ELR (cell line): ENCODE measurements at places on chromosomes 1 and 21.

DNA sequence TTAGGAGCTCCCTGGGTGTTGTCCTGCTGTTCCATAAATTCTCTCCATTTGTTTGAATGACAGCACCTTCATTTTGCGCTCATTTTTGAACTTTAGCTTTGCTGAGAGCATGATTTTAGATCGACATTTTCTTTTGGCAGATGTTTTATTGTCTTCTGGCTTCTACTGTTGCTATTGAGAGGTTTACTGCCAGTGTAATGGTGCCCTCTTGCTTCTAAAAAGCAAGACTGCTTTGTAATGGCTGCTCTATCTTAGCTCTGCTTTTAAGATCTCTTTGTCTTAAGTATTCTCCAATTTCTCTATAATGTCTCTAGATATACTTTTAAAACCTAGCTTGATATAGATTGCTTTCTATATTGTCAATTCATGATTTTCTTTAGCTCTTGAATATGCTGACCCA lies 27.8 kb downstream of the THEM4 start:
- no peak for DNase-seq

DNA sequence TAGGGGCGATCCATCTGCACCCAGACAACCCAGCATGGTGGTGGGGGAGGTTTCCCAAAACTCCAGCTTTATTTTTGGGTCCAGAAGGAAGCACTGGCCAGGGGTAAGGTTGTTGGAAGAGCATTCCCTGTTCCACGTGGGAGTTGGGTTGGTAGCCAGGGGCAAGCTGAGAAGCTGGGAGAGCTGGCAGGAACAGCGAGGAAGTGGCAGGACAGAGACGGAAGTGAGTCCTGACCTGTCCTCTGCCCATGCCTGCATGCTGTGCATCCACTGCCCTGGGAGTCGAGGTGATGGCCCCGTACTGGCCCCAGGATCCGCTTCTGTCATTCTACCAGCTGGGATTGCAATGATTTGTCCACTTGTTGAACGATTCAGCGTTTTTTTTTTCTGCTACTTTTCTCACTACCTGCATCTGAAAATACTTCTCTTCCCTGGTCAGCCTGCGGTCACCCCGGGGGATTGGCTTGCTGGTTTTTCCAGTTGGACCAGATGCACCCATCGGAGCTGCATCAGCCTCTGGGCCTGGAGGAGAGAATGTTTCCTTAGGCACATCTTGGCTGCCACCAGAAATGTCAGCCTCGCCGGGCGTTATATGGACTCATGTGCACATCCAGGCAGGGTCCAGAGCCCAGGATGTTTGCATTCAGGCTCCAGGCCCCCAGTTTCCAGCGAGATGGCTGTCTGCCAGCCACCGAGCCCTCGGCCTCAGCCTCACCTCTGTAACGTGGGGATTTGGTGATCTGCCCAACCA lies 28.3 kb upstream of the TMPRSS2 start:
- no peak for DNase-seq

- DNase-seq: no peak
These were observed 31.4 kb downstream of the SLC30A7 start for GRCh38 chr1:100927276-100927675.

- peak; percentile 12 for DNase-seq
These were observed 46.2 kb downstream of the DYRK1A start for GRCh38 chr21:37412603-37413360.

GRCh38 chr1:119081700-119082099 lies 58.8 kb downstream of the WARS2 start:
- no peak for DNase-seq

DNA sequence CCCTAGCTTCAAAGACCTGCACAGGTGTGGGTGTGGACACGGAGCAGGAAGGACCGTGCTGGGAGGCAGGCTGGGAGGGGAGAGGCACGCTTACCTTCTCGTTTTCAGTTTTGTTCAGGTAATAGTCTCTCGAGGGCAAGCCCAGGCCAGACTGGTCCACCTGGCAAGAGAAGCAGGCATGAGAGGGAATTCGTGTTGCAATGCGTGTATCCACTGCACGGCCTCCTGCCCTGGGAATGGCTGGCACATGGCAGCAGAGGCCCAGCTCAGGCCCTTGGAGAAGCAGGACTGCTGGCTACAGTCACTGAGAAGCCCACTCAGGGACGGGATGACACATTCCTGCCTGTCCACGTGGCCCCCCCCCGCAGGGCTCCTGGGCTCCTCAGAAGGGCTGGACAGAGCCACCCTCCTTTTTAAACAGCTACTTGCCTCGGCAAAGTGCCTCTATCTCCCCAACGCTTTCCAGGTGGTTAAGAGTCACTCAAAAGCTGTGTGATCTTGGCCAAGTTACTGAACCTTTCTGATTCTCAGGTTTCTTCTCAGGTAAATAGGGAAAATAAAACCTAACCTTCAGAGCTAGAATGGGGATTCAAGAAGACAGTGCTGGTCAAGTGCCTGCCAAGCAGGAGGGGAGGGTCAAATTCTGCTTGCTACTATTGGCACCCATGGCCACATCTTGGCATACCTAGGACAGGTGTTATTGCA lies 32.7 kb downstream of the ECE1 start:
- DNase-seq: no peak

- no peak for DNase-seq
These were observed 205.8 kb downstream of the TNR start for GRCh38 chr1:175537571-175537970.

DNA sequence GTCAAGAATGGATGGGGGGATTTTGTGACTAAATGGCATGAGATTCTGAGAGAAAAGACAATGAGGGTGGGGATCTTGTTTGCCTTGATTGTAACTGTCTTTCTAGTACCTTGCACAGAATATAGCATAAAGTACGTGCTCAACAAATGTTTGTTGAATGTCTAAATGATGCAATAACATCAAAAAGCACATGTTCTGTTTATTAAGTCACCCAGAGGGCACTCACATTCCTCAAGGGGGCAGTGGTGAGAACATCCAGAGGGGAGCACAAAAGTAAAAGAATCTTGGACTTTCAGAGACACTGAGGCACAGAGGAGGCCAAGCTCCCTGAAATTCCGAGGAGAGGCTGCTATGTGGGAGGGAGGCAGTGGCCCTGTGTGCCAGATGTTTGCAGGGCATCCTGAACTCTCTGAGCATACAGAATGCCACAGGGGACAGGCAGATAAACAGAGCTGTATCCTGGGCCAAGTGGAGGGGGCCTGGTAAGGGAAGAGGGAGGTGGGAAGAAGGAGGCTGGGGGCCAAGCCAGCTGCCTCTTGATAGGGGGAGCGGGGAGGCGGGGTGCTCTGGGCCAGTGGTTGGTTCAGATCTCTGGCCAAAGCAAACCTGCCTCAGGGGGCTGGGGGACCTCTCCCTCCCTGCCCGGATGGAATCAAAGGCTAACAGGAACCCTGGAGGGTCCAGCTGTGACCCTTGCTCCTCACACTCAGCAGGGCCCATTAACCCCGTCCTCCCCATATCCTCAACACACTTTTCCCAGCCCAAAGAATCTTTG lies 6.5 kb upstream of the ATP1A2 start:
- peak; percentile 70 for DNase-seq

GRCh38 chr1:30041741-30042437 lies 681.5 kb downstream of the MATN1 start:
- no peak for DNase-seq

DNA sequence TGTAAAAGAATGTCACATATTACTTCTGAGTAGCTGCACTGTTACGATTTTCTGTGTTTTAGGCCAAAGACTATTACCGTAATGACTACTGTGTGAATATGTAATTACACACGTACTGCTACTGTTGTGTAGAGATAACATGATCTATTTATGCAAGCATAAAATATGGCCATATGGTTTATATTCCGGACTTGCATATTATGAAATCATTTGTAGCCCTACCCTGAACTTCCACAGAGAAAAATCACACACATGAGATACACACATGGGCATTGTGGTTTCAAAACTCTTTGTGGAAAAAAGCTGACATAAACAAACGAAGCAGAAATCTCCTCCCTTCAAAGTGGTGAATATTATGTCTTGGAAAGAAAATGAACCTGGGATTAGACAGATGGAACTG lies 373.0 kb upstream of the ADAMTS5 start:
- DNase-seq: no peak

DNA sequence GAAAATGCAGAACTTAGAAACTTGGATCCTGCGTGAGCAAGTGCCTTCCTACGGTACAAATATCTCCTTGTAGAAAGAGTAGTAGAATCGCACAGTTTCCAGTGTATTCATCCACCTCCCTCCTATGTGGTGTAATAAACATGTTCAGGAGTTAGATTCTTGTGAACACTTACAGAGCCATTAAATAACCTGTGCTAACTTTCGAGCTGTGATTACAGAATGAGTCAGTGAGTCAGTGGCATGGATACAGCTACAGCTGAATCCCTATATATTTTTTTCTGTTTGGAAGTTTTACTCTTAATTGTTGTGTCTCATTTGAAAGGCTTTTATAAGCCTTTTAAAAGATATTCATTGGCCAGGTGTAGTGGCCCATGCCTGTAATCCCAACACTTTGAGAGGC lies 148.7 kb downstream of the EDEM3 start:
- DNase-seq: peak; percentile 17

GRCh38 chr1:240093120-240093961 lies 1.7 kb downstream of the FMN2 start:
- peak; percentile 63 for DNase-seq

GRCh38 chr1:155124503-155125463 lies 2.9 kb upstream of the EFNA1 start:
- peak; percentile 60 for DNase-seq

GRCh38 chr1:153648000-153648643 lies 10.4 kb upstream of the SNAPIN start:
- no peak for DNase-seq

GRCh38 chr1:68319907-68320306 lies 87.6 kb upstream of the WLS start:
- no peak for DNase-seq

- DNase-seq: peak; percentile 76
These were observed 60.0 kb downstream of the NRIP1 start for GRCh38 chr21:15004721-15005370.

- no peak for DNase-seq
These were observed 2.4 kb upstream of the THEM5 start for GRCh38 chr1:151855933-151856332.
